ENCODE measurements at places on chromosomes 5 and 9. TPM values are rescaled to one million over a fixed set of nuclear protein-coding genes. Genes with fewer than 3 reads are reported as not detected.

- DNase-seq = no peak
Observed at GRCh38 chr5:135205632-135206349, 171.8 kb upstream of the PITX1 start.

- DNase-seq = peak; percentile 17
Observed at GRCh38 chr5:1376981-1377380, 32.1 kb upstream of the CLPTM1L start.

Gene CD74
- polyA plus RNA-seq = 195 TPM

Gene PLPP7
- polyA plus RNA-seq = 51.0 TPM

All from hindlimb muscle (tissue), 1 donor.